ENCODE measurements at places on chromosomes 1 and 21.

DNA sequence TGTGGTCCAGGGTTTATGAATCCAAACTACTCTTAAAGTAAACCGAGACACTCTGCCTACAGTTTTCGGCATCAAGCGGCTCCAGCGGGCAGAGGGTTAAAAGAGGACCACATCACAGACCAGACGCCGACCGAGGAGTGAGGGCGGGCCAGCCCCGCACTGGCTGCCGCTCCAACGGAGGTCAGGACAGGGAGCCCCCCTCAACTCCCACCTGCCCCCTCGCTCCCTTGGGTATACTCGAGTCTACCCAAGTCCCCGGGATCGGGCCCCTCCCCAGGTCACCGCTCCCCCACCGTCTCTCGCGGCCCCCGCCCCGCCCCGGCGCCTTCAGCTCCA, 312 bp downstream of the ARNT start:
- DNase-seq, result peak; percentile 48

DNA sequence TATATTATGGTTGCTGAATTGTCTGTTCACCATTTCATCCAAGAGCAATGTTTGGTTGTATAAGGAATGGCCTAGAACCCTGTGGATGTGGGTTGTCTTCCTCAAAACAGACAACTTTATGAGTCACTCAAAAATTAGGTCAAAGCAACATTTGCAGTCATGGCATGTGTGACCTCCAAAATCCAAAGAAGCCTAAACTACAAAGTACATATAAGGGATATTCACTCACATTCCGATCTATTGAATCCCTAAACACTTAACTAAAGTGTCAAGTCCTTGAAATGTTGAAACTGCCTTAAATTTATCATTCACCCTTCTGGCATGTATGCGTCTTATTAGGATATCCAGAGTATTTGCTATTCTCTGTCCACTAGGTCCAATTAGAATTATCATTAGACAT, 491.5 kb downstream of the NUF2 start:
- no peak for DNase-seq

GRCh38 chr1:213273546-213273945, 222.5 kb downstream of the RPS6KC1 start:
- no peak for DNase-seq

- DNase-seq, result peak; percentile 5
Measured at GRCh38 chr1:188240772-188241406, 1412.1 kb downstream of the PLA2G4A start.

GRCh38 chr1:9088807-9089206, 19.4 kb upstream of the SLC2A5 start:
- no peak for DNase-seq

DNA sequence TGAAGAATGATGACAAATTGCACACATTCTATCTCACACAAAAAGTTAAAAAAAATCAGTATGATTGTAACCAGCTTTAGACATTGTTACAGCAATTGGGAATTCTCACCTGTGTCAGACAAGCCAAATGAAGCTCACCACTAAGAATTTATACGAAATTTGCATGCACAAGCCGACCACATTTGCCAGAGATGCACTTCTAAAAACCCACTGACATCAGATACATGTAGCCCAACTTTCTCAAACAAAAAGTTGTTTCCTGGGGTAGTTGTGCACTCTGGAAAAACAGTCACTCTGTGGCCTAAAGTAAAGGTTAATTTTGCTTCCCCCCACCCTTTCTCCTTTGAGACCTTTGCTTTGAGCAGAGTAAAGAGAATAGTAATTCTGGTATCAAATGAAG, 67.9 kb upstream of the IL12RB2 start:
- no peak for DNase-seq

GRCh38 chr1:14511796-14512585, 86.5 kb upstream of the KAZN start:
- no peak for DNase-seq

GRCh38 chr1:208213786-208214185, 30.4 kb downstream of the PLXNA2 start:
- DNase-seq, result peak; percentile 53

DNA sequence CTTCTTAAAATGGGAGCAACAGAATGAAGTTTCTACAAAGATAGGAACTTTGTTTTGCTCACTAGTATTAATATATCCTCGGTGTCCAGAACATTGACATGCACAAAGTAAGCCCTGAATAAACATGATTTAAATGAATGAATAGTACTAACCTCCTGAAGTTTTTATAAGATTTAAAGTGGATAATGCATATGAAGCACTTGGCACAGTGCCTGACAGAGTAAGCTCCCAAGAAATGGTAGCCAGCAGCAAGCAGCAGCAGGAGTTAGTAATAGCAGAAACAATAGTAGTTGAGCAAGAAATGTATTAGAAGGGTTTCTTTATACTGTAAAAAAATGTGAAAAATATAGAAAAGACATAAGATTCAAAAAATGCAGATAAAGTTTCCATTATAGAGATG, 258.1 kb upstream of the C1orf87 start:
- DNase-seq, result no peak

GRCh38 chr1:108117237-108117636, 82.9 kb downstream of the SLC25A24 start:
- DNase-seq, result no peak

DNA sequence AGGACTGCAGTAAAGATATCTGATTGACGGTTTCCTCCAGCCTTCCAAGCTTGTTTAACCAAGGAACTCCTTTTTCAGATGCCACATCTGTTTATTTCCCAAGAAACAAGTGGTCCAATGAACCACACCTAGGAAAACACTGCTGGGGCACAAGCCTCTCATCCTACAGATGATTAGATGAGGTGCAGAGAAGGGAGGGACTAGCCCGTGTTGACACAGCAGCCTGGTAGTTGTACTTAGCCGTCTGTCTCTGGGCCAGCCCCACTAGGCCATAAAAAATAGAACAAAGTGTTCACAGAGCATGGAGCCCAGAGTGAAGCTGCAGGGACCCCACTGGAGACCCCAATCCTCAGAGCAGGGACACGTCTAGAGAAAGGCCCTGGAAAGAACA, 32.1 kb downstream of the LRP8 start:
- DNase-seq, result no peak

GRCh38 chr1:27856561-27857343, 15.6 kb upstream of the THEMIS2 start:
- no peak for DNase-seq

GRCh38 chr1:36448530-36449056, 1.7 kb downstream of the OSCP1 start:
- DNase-seq, result no peak

- DNase-seq, result no peak
Measured at GRCh38 chr1:242178924-242179708, 180.2 kb upstream of the MAP1LC3C start.

GRCh38 chr1:107926436-107927080, 38.4 kb downstream of the VAV3 start:
- DNase-seq, result no peak

GRCh38 chr1:159144571-159144970, 26.8 kb upstream of the CADM3 start:
- no peak for DNase-seq

DNA sequence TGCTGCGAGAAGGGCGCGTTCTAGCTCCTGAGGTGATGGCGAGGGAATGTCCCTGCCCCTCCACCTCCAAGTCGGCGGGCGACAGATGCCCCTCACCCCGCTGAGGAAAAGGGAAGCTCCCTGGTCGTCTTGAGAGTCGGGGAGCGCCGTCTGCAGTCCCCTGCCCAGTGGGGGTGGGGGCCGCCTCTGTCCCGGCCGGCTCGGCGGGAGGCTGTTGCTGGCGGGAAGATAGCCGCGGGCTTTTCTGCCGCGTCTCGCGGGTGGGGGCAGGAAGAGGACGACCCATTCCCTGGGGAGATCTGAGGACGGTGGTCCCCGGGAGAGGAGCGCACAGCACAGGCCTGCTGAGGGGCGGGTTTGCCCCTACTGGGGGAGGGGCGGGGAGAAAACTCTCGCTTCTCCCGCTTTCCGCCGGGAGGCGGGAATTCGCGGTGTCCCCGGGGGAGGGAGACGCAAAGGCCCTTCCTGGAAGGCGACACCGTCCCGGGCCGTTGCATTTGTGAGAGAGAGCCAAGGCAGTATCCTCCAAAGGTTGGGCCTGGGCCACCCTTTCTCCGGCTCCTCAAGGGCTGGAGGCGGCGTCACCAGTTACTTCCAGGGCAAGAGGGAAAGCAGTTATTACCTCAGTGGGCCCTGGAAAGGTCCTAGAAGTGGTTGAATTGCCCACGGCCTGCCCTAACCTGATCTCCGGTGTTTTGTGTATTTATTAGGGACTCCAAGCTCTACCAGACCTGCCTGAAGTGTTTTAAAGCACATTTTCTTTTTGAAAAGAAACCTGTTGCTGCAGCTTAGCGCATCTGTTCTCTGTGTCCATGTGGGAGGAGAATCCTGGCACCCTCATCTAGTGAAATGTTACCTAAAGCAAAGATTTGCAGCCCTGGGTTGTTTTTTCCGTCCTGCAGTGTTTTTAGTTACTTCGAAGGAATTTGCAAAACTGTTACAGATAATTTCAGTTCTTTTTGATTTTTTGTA, 648 bp downstream of the S100PBP start:
- DNase-seq, result peak; percentile 33

- peak; percentile 37 for DNase-seq
Measured at GRCh38 chr1:92310185-92310597, 11.3 kb downstream of the RPAP2 start.

- no peak for DNase-seq
Measured at GRCh38 chr1:20662110-20662475, 924 bp upstream of the DDOST start.

DNA sequence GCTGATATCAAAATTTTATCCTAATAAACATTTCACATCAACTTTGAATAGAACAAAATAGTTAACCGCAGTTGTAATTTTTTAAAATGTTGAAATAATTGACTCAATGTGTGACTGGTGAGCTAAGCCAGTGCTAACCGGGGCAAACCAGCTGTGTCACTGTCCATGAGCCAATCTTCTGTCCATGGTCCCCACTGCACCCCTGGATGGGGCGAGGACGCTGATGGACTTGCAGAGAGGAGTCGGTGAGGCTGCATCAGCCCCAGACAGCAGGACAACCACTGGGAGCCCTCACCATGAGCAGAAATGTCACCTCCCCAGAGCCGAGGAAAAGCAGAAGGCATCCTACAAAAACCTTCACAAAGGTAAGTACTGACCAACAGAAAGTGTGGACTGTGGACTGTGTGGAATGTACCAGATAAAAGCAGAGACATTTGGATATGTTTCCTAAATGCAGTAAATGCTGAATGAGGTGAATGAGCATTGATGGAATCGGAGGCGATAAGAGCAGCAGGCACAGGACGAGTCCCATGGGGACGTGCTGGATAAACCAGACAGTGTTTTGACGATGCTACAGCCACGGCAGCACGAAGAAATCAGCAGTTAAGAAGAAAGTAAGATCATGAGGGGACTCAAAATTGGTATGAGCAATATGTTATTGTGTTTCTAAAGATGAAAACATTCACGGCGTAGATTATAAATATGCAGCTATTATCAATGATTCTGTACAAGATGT, 115.0 kb upstream of the BACE2 start:
- no peak for DNase-seq
